ENCODE measurements at places on chromosomes 6 and 20.

DNA sequence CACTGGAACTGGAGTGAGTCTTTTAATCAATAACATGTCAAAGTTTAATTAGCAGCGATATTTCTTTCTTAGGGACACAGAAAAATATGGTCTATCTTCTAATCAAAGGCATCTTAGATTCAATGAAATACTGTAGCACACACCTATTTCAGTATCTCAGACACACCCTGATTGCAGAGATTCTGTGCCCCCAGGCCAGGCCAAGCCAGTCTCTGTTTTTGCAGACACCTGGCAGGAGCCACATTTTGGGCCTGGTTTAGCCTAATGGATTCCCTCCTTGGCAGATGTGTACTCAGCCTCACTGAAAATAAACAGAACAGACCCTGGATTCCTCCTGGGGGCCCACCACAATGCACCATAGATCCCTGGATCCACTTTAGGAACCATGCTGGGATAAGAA, 74.8 kb downstream of the LRFN2 start:
- no peak for DNase-seq

DNA sequence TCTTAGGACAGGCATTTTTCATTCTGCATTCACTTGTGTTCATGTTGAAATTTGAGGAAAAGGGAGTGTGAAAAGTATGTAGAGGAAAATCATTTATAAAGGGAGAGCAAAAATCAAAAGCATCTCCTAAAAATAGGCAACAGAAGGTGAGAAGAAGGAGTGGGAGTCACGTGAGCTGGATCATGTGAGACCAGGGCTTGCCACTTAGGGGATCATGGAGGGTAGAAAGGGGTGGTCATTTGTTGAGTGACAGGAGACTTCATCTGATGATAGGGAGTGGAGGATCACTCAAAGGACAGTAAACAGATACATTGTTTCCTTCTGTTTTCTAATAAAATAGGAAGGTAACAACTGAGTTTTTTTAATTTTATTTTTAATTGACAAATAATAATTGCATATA, 17.1 kb downstream of the RBM24 start:
- no peak for DNase-seq

DNA sequence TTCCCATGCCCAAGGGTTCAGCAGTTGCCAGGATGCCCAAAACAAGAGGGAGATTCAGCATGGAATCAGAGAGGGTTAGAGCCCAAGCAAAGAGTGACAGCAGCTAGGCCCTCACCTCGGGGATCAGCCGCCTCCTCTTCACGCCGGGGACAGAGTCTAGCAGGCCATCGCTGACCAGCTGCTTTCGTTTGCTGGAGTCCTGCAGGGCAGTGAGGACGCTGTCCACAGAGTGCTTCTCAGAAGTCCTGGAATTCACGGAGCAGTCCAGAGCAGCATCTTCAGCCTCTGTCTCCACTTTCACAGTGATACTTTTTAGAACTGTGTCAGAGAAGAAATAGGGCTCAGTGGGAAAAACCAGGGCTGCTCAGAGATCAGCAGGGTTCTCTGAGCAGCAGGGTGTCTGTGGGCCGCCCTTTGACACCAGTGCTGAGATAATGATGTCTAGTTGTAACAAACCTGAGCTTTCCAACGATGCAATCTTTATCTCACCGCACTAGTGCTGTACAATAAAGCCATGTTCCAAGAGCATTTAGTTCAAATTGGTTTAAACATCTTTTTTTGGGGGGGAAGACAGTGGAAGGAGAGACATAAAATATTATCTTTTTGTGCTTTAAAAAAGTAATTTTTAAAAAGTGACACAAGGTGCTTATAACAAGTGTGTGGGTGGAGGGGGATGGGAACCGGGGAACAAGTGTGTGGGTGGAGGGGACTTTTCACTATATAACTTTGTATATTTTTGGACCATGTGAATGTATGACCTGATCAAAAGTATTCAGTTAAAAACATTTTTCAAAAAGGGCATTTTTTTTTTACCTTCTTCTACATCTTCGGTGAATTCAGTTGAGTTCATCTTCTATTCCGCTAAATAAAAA, 16.6 kb downstream of the BEND3 start:
- DNase-seq = no peak

DNA sequence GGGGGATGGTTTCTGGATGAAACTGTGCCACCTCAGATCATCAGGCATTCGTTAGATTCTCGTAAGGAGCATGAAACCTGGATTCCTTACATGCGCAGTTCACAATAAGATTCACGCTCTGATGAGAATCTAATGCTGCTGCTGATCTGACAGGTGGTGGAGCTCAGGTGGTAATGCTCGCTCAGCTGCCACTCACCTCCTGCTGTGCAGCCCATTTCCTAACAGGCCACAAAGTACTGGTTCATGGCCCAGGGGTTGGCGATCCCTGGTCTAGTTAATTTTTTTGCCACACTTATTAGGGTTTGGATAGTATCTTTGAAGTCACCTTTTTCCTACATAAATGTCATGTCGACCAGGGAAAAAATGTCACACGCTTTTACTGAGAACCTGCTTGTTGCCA, 96.8 kb upstream of the MLIP start:
- no peak for DNase-seq

- peak; percentile 64 for DNase-seq
Observed at GRCh38 chr6:18047406-18047805, 60.0 kb upstream of the KIF13A start.

All from HT-29 (cell line).